ENCODE measurements at places on chromosomes 7 and 10.

DNA sequence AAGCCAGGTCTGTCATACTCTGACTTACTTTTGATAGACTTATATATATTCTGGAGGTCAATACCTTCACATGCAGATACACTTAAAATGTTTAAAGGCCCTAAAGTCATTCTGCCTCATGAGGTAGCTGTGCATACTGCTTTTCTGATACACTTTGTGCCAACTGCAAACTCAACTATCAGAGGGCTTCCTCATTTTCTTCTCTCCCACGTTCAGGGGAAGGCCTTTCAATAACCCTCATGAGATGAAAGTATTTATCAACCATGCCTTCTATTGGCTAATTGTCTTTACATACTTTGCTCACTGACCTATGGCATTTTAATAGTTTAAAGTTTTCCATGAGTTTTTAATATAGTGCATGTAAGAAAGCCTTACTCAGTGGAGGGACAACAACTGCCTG, 112.7 kb upstream of the AMPH start:
- DNase-seq, result no peak

DNA sequence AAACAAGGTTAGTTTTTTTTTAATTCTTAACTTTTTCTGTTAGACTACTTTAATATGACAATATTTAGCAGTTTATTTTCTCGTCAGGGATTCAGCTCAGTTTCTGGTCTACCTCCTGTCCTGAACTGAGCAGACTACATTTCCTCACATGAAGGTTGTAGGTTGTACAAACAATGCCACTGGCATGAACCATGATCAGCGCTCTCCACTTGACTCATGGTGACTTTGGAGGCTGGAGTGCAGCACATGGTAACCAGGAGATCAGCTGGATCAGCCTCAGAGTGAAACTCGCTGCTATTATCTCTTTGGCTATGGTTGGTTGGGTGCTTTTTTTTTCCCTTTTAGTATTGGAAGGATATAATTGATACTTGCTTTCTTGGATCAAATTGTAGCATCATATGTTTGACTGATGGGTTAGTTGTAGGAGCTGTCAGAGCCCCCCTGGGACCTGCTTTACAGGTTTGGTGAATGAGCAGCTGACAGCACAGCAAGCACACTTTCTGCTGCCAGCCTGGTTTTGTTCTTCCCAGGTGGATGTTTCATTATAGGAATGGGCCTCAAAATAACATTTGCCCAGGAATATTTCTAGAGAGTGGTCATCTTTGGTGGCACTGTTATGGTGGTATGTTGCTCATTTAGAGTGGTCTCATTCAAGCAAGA, 556.4 kb downstream of the AUTS2 start:
- DNase-seq, result no peak

GRCh38 chr10:48602401-48603135, 2.3 kb downstream of the ARHGAP22 start:
- no peak for DNase-seq

DNA sequence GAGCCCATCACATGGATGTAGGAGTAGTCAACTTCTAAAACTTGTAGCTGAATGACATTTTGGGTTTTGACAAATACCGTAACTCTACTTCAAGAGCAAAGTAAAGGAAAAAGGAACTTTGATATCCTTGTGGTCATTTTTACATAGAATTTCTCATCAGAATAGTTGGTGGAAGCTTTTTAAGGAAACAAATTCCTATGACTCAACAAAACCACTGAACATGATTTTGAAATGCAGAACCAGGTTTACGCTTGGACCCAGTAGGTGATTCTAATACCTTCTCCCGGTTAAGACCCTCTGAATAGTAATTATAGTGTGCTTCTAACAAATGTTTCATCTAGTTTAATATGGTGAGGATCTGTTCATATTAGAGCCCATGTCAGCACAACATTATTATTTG, 307.8 kb downstream of the GPR37 start:
- DNase-seq, result no peak

GRCh38 chr10:15595260-15595659, 124.5 kb downstream of the ITGA8 start:
- no peak for DNase-seq

GRCh38 chr7:91330866-91331265, 66.6 kb downstream of the FZD1 start:
- no peak for DNase-seq

DNA sequence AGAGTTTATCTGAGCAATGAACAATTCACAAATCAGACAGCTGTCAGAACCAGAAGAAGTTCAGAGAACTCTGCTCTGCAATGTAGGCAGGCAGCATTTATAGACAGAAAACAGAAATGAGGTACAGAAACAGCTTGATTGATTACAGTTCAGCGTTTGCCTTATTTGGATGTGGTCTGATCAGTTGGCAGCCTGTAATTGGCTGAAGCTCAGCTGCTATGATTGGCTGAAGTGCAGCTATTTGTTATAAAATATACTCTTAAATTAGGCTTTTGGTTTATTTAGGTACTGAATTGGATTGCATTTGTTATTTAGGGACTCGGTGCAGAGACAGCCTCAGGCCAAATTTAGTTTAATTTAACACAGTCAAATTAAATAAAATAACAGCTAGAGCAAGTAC, 85.8 kb upstream of the JAZF1 start:
- no peak for DNase-seq

- no peak for DNase-seq
These were observed 88.8 kb upstream of the DDC start for GRCh38 chr7:50653981-50654425.

- no peak for DNase-seq
These were observed 256.5 kb downstream of the FRMD4A start for GRCh38 chr10:14074062-14074884.

DNA sequence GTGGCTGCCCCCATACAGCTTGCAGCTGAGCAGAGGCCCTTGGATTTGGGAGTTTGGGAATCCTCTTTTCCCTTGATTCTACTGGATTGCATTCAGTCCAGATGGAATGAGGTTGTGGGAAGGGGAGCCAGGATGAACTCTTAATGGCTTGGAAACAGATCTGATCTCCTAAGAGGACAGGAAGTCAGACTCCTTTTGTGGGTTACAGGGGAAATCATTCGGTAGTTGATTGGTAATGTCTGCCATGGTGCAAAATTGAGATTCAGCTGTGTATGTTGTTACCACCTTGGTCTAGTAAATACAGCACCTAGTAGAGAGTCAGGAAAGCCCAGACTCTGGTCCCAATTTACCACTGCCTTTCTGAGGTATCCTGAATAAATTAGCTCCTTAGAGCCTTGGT, 144.2 kb upstream of the TNRC18 start:
- DNase-seq, result peak; percentile 22

- DNase-seq, result no peak
These were observed 85.4 kb downstream of the NEURL1 start for GRCh38 chr10:103578782-103579382.

DNA sequence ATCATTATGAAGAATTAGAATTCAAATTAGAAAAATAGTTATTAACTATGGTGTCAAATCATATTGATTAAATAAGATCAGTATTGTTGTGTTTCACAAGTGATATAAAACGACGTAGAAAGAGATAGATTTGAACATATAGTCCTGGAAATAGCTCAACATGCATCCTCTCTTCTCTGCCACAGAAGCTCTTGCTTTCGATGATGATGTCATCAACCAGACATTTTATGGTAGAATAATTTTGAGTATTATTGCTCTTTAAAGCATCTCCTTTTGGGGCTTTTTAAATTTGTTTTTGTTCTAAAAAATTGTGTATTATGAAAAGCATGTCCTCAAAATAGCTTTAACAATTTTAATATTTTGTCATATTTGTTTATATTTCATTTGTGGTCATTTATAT, 95.0 kb downstream of the DGKB start:
- DNase-seq, result no peak

- DNase-seq, result no peak
These were observed 143.0 kb downstream of the DIP2C start for GRCh38 chr10:546451-546850.

DNA sequence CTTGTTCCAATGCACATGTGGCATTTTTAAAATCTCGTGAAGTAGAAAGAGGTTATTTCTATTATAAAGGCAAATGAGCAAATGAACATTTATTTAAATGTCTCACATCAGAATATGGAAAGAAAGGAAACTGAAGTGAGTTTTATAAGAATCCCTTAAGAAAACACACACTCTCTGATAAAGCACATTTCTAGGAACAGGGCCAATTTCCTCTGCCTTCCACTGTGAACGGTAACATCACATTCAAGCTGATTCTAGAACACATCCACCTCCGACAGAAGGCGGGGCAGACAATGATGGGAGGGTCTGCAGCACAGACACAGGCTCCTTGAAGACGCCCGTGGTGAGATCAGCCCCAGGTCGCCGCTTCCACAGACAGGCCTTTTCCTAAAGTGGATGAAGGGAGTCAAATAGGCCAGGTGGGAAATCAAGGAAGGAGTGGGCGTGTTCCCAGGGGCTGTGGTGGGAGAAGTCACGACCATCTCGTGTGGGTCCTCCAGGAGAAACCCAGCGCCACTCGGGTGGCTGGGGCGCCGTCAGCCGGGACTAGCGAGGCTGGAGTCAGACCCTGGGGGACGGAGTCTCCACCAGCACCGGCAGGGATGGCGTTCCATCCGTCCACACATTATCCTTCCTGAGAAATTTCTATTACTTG, 31.1 kb downstream of the PITRM1 start:
- DNase-seq, result no peak

DNA sequence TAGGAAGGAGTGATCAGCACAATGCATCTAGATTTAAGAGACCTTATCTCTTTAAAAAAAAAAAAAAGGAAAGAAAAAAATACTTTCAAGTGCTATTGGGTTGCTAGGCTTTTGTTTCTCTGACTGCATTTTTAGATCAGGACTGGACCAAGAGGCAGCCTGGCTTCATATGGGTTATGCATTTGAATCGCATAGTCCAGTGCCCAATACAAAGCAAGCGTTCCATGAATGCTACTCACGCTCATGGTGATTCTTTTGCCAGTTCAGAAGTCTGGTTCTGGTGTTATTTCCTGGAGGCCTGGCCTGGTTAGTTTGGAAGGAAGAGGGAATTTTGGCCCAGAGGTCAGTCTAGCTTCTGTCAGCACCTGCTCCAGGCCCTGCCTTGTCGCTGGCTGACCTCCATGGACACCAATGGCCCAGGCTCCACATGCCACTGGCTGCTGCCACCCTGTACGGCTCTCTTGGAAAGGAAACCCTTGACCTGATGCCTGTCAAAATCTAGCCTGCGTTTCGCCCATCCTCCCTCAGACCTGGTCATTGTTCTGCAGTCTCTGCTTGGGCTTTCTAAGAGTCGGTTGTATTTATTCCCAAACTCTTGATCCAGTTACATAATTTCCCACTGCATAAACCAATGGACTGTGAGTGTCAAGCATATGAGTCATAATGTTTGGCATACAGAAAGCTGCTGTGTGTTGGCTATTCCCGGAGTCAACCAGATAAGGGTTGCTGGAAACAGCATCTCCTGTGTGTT, 74.3 kb upstream of the MKX start:
- no peak for DNase-seq

- DNase-seq, result no peak
These were observed 34.2 kb downstream of the SEMA3C start for GRCh38 chr7:80884511-80885195.

GRCh38 chr7:151767557-151767956, 109.4 kb downstream of the PRKAG2 start:
- no peak for DNase-seq

DNA sequence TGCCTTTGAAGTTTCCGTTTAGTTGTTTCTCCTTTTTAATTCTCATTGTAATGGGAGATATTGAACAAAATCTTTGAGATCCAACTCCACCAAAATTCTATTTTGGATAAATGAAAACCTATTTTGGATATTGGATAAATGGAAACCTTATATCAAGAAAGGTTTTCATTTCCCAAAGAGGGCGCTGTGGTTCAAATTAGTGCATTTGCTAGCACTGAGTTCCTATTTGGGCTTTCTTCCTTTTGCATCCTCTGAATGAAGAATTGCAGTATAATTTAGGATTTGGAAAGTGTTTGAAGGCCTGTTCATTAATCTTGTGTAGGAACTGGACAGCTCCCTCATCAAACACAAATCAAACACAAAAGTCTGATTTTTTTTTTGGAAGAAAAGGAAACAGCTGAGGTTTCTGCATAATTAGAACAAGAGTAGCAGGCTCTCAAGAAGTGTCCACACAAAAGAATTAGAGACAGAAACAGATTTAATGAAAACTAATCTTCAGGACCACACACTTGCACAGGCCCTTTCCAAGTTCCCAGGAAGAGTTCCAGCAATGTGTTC, 80.8 kb upstream of the KLF14 start:
- DNase-seq, result no peak
